ENCODE measurements at places on chromosomes 3 and 15.

GRCh38 chr3:113269661-113270060 is 58.3 kb downstream of the BOC start:
- no peak for DNase-seq

DNA sequence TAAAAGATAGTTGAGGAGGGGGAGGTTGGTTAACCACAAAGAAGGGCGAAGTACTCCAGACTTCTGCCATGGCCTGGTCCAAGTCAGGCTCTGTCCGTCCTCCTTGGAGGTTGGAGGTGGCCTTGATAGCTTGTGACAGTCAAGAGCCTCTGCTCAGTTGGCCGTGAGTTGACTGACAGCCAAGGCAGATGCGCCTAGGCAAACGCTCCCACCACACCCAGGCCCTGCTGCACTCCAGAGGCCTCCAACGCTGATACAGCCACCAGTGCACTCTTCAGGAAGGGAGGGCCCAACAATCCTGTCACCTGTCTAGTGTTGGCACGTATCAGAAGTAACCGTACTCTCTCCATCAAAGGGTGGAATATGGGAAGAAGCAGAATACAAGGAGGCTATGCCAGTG is 9.3 kb downstream of the RBPMS2 start:
- DNase-seq: no peak

- DNase-seq: no peak
Observed at GRCh38 chr3:90091549-90091948, 984.1 kb downstream of the EPHA3 start.

DNA sequence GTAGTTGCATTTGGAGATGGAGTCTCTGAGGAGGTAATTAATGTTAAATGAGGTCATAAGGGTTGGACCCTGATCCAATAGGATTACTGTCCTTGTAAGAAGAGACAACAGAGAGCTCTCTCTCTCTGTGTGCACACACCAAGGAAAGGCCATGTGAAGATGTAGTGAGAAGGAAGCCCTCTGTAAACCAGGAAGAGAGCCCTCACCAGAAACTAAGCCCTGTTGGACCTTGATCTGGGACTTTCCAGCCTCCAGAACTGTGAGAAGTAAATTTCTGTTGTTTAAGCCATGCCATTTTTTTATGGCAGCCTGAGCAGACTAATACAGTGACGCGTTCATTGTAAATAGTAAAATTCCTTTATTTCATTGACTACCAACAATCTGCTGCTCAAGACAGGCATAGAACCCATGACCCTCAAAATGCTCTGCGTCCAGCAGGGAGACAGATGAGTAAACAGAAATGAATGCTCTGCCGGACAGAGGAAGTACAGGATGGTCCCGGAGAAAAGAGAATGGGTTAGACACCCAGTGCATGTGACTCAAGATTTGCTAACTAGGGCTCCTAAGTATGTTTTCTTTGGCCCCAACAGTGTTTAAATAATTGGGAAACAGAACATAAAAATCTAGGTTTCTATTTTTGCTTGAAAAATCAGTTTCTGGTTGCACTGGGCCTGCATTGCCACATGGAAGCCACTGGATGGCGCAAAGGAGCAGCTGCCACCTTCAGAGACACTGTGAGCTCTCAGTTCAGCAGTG is 37.9 kb upstream of the TNFAIP8L3 start:
- DNase-seq: no peak

GRCh38 chr3:46097691-46098241 is 70.5 kb upstream of the XCR1 start:
- DNase-seq: no peak

DNA sequence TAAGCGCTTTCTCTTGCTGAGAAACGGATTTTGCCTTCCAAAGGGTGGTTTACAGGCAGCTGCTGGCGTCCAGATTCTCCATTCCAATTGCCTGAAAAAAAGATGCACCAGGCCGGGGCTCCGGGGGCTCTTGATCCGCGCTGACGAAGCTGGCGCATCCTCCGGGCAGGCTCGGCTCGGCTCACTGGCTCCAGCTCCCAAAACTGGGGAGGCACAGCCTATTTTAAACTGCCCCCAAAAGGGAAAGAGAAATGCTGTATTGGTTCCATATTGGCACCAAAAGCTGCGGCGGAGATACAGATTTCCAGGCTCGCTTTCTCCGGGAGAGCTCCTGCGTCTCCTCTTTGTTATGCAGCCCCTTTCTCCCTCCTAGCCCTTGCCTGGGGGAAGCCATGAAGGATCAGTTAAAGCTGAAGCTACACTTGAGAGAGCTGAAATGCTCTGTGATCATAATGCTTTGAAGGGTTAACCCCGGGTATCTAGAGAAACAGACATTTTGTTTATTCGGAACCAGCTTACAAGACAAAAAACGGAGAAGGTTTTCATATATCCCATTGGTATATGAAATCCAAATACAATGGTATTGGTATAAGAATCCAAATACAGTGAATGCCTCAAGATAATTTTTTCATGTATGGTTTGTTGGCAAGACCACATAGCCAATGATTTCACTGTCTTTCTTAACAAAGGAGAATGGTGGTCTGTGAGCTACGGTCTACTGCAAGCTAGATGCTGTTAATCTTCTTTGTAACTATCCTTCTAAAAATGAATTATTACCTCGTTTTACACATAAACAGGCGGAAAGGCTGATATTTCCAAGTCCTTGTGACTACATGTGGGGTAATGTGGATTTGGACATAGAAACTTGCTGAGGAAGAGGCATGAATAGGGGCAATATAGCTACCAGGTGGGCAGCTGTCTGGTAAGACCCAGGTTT is 693 bp downstream of the CD200 start:
- DNase-seq: no peak

DNA sequence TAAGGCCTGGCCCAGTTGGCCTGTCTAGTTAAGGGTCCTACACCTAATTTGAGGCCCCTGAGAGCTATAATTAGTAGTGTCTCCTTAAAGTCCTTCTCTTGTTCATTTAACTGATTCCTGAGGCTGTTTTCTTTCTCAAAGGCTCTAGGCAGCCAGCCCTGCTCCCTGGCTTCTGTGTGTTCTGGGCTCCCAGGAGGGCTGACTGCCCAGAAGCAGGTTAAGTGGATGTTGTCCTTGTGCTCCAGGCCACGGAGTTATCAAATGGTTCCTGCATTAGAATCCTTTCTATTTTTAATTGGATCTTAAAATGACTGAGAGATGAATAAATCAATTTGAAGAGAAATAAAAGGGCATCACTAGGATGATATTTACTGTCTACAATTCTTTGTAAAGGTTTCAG is 140.0 kb downstream of the SNRK start:
- DNase-seq: no peak

- no peak for DNase-seq
Observed at GRCh38 chr3:9175421-9175820, 74.0 kb downstream of the SRGAP3 start.

GRCh38 chr3:119211193-119211592 is 29.5 kb downstream of the B4GALT4 start:
- DNase-seq: no peak

DNA sequence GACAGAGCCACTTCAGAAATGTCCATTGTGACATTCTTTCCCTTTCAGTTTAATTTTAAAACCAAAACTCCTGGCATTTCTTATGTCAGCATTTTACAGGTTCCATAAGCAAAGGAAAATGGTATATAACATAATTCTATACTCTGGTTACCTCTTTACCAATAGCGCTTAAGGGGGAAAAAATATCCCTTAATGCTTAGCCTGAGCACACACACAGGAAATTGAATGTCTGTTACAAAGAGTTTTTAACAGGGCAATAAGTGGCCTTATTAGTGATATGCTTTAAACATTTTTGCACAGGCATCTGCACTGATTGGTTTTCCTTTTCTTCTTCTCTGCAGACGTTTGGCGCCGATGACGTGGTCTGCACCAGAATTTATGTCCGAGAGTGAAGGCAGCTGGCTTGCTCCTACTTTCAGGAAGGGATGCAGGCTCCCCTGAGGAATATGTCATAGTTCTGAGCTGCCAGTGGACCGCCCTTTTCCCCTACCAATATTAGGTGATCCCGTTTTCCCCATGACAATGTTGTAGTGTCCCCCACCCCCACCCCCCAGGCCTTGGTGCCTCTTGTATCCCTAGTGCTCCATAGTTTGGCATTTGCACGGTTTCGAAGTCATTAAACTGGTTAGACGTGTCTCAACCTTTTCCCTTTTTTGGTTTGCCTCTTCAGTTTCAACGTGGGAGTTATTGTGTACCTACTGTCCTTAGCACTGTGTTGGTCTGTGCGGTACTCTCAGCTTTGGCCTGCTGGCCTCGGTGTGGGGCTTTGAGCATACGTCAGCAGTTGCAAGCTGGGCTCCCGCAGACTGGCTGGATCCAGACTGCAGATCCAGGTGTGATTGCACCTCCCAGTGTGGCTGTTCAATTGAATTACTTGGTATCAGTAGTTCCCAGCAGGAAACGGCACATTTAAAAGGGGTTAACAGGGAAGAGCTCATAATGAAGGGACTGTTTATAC is 7.7 kb downstream of the CRABP1 start:
- DNase-seq: no peak

DNA sequence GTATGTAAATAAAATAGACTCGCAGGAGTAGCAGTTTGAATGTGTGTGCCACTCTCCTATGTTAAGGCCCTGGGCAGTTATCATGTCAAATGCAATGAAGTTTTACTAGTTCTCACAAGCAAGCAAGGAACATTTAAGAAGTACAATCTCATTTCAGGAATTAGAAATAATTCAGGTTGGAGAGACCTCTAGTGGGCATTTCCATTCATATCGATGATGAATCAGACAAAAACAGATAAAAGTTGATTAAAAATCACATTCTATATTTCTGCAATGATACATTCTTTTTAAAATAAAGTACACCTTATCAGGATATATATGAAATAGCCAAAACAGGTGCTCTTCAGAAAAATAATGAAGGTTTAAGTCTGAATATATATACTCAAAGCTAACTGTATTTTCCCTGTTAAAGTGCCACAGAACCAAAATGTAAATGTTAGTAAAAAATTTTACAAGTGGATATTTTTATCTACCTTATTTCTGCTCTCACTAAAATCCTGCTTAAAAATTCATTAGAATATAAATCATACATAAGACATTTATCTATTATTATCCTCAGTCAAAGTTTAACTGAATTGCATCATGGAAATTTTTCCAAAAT is 492.4 kb upstream of the FRG2C start:
- peak; percentile 4 for DNase-seq

- no peak for DNase-seq
Observed at GRCh38 chr3:65575376-65575840, 463.3 kb downstream of the MAGI1 start.

GRCh38 chr3:87987952-87988351 is 70.9 kb downstream of the CGGBP1 start:
- no peak for DNase-seq

- no peak for DNase-seq
Observed at GRCh38 chr15:60551781-60552161, 72.8 kb upstream of the ICE2 start.

GRCh38 chr3:174907628-174908407 is 48.7 kb downstream of the NAALADL2 start:
- DNase-seq: no peak

DNA sequence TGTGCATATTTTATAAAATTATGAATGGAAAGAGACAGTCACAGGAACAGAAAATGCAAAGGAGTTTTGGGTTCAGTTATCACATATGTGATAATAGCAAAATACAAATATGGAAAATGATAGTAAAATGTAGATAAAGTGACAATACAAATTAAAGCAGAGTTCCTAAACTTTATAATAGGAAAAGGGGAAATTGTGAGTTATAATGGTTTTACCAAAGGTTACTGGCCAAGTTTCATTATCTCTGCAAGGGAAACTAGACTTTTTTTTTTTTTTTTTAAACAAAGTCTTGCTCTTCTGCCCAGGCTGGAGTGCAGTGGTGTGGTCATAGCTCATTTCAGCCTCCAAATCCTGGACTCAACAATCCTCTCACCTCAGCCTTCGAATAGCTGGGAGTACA is 228.7 kb upstream of the CGNL1 start:
- DNase-seq: no peak

GRCh38 chr15:22918056-22918455 is 62.1 kb downstream of the CYFIP1 start:
- DNase-seq: no peak

GRCh38 chr3:126213379-126214028 is 33.1 kb upstream of the ALDH1L1 start:
- DNase-seq: no peak

DNA sequence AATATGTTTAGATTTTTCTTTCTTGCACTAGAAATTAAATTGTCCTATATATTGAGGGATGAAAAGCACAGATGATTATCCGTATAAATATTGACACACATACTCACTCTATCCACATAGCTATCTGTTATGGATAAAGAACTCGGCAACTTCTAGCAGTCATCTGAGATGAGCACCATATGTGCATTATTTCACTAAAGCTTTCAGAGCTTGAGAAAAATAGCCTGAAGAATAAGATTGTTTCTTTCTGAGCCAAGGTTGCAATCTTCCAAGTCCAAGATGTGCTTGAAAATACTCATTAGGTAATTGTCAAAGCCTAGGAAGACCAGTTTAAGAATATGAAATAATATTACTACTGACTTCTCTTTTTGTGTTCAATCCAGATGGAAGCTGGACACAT is 40.5 kb downstream of the COL8A1 start:
- DNase-seq: no peak

GRCh38 chr3:29143151-29143550 is 137.7 kb upstream of the RBMS3 start:
- DNase-seq: no peak

DNA sequence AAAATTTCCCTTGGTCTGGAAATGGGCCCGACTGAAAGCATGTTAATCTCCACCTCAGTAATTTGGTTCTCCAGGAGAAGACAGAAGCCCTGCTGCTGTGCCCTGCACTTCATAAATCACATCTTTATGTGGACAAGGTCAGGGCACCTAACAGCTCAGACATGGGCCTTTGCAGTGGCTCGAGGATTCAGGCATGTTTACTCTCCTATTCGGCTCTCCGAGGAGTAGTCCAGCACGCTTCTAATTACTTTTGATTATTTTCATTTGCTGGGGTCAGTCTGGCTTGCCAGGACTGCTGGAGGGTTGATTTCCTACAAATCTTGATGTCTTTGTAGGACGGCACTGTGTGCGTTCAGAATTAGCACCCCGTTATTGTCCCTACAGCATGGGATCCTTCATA is 511.2 kb downstream of the MECOM start:
- no peak for DNase-seq

DNA sequence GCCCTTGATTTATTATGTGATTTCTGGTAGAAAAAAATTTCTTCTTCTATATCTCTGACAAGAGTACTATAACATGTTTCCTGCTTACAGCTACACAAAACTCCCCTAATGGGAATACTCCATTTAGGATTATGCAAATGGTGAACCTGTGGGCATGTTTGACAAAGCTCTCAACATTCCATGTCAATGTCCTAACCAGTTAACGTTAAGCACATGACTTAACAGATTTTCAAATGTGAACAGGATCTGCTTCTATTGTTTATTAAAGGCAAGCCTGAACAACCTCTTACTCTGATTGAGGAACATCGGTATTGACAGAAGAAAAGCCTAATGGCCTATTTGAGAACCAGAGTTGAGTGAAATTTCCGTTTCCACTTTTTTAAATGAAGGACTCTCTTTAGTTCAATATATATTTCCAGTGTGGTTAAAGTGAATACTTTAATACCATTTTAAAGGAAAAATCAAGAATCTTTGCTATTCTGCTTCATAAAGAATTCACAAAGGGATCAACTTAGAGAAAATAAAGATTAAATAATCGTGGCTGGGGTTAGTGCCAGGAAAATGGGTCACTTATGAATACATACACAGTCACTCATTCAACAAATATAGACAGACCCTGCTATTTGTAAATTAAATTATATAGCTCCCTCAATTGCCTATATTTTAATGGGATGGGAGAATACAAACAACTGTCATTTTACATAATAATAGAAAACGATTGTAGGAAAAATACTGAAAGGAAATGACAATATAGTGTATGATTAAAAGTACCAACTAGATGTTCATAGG is 300.3 kb upstream of the CBLB start:
- no peak for DNase-seq

Measured in NCI-H2107 (cell line).